ENCODE measurements at places on chromosomes 3 and 15.

GRCh38 chr3:45983770-45984169, 11.9 kb downstream of the FYCO1 start:
- no peak for DNase-seq

DNA sequence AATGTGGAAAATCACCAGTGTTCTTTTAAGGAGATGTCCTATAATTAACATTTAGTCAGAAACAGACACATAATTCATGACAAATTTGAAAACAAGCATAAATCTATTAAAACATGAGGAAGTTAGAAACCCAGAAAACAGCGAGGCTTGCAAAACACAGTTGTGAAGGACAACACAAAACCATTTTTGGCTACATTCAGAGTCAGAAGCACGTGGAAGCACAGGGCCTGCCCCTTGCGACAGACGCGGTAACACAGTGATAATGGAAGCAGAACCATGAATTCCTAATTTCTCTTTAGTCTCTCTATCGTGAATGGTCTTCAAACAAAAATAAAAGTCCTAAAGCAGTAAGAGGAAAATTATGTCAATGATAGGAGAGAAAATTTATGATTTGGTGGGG, 12.2 kb downstream of the NCEH1 start:
- no peak for DNase-seq

DNA sequence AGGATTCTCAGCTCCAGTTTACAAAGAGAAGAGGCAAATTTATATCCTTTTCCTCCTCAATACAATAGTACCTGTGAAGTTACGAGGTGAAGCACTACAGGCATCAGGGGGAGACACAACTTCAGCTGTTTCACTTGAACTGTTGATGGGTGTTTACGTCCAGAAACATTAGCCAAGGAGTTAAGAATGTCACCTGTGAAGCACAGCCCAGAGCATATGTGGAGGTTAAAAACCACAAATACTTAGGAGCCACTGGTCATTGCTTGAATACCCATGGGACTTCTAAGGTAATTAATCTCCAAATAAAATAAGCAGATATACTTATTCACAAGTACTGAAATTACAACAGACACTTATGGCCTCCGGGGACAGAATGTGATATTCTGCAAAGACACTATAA, 246.5 kb downstream of the ULK4 start:
- DNase-seq: no peak

DNA sequence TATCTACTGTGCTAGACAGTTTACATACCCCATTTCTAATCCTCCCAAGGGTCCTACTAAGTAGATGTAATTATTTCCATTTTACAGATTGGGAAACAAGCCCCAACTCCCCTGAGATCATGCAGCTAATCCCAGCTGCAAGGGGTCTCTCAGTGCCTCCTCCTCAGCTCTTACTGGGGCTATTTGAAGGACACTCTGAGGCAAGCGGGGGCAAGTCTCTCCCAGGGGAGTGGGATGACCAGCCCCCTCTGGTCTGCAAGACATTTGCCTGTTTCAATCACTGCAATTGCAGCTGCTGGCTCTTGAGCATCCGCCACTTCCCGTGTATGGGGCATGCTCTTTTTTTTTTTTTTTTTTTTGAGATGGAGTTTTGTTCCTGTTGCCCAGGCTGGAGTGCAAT, 11.4 kb downstream of the LAMP3 start:
- no peak for DNase-seq

DNA sequence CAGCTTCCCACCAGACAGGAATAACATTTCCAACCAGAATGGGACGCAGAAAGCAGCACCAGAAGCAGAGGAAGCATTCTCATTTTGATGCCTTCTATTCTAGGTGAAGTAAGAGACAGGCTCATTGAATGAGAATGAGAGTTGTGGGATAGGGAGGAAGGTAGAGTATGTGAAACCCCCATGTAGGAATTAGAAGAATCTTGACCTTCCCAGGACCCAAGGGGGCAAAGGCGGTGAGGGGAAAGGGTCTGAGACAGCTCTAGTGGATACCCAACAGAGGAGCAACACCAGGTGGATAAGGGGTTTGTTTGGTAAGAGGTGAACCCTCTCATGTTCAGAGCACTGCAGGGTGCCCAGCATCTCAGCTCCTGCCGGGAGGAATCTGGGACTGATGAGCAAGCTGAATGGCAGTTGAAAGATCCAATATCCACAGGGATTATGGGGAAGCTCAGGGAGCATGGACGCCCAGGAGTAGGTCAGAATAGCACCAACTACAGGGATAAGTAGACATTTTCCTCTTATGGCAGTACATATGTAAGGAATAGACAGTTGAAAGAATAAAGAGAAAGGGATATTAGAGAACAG, 77.0 kb downstream of the PLCL2 start:
- no peak for DNase-seq

GRCh38 chr3:9715764-9716437, 12.3 kb downstream of the CPNE9 start:
- peak; percentile 34 for DNase-seq

GRCh38 chr3:186167646-186168395, 58.9 kb upstream of the ETV5 start:
- DNase-seq: no peak

- no peak for DNase-seq
Measured at GRCh38 chr3:66425576-66426114, 75.2 kb downstream of the LRIG1 start.

DNA sequence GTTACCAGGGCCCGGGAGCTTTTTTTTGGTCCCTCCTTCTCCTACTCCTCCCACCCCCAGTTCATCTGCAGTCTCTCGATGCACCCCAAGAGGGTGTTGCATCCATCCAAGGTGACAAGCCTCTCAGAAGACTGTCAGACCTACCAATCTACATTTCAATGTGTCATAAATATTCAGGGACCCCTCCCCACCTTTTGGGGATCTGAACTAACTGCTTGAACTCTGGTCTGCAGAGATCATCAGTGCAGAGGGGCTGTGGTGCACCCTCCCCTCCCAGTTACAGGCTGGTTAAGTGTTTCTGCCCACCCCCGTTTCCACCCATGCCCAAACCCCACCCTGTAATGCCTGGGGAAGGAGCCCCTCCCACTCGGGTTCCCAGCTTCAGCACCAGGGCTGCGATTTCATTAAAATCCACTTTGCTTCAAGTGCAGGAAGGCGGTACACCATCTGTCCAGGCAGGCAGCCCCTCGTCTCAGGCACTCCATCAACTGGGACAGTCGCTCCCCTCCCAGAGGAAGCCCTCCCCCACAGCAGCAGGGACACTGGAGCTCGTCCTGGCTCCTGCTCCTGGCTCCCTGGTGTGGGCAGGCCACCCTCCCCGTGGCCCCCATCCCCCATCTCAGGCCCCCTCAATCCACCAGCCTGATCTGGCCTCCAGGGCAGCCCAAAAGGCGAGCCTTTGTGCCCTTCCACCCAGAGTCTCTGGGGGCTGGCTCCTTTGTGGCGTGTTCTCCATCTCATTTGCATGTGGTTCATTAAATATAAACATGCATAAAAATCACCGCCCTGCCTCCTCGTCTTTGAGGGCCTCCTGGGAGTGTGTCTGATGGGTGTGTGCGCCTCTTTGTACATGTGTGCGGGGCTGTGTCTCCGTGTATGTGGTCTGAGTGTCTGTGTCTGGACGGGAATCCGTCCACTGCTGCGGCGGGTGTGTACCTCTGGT, 32.3 kb downstream of the RNU5B-1 start:
- DNase-seq: no peak

GRCh38 chr3:50347187-50347813, 1.8 kb upstream of the ZMYND10 start:
- peak; percentile 75 for DNase-seq

- DNase-seq: no peak
Measured at GRCh38 chr3:146968204-146968651, 363.1 kb upstream of the PLSCR5 start.

DNA sequence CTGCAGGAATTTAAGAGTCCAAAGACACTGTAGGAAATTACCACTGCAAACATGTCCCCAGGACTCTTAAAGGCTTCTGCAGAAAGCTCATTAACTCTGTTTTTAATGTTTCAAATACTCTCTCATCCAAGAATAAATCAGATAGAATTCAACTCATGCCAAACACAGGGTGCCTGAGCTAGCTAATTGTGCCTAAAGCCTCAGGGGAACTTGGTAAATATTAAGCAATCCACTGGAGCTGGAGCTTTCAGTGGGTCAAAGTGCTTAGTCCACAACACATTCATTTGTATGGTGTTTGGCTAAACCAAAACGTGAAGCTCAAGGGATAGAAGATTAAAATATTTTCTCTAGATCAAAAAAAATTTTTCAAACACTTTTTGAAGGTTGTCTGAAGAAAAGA, 131.4 kb downstream of the THRB start:
- no peak for DNase-seq

- DNase-seq: no peak
Measured at GRCh38 chr3:41893977-41894376, 67.9 kb downstream of the ULK4 start.

- no peak for DNase-seq
Measured at GRCh38 chr3:4738737-4739274, 240.4 kb upstream of the BHLHE40 start.

DNA sequence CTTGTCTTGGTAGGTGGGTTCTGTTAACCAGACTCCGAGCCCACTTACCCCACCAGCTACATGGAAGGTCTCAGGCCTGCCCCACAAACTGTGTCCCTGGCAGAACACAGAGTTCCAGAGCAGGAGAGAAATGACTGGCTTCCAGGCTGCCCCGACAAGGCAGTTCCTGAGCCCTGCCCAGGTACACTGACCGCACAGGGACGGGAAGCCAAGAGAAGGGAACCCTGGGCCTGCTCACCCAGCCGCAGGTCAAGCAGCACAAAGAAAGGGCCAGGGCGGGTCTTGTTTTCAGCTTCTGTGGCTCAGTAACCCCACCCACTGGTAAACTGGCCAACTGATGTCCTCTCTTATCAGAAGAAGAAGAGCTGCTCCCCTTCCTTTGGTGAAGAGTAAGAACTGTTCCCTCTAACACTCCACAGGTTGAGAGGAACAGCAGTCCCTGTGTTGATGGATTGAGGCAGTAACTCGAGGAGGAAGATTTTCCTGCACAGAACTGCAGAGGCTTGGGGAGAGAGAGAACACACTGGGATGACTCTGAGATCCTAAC, 68.4 kb downstream of the CRTC3 start:
- no peak for DNase-seq

DNA sequence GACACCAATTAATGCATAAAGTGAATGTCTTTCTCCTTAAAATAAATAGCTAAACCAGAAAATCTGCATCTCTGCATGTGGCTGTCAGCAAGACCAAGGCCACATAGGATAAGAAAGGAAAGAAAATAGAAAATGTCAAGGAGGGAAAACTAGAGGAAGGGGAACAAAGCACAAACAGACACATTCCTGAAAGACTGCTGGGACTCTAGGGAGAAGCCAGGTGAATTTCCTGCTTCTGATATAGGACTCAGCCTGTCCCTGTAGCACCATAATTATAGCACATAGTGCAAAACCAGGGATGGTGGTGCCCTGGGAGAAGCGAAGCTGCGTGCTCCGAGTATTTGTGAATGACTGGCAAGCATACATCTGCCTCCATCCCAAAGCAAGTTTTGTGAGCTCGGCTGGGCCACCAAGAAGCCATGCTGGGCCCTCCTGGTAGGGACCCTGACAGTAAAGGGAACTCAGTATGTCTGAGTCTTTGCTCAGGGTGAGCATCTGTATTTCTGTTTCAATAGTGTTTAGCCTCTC, 14.2 kb downstream of the FSTL1 start:
- no peak for DNase-seq

GRCh38 chr3:21405671-21406667, 345.0 kb downstream of the ZNF385D start:
- DNase-seq: no peak

DNA sequence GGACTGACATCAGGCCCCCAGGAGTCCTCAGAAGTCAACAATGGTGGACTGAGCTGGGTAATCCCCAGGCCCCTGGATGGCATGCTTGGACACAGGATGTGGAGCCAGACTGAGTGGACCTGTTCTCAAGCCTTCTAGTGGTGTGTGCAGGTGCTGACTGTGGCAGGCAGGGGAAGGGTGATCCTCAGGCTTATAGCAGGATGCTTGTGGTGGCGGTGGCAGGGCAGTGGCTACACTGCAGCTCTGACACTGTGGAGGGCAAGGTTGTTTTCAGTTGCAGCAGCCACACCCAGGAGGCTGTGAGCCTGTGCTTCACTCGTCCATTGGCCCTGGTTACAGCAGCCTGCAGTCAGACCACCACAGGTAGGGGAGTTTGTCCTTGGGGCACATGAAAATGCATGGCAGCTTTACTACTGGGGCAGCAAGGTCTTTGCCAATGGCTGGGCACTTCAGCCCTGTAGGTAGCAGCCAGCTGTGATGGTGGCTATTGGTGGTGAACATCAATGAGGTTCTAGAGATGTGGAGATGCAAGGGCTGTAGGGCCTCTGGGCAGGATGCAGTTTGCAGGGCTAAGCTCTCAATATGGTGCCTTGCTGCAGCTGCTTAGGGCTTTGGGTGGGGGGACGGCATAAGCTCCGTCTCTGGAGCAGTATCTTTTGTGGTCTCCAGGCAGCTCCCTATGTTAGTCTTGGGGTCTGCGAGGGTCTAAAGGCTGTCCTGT, 17.5 kb upstream of the MYO5A start:
- DNase-seq: no peak

DNA sequence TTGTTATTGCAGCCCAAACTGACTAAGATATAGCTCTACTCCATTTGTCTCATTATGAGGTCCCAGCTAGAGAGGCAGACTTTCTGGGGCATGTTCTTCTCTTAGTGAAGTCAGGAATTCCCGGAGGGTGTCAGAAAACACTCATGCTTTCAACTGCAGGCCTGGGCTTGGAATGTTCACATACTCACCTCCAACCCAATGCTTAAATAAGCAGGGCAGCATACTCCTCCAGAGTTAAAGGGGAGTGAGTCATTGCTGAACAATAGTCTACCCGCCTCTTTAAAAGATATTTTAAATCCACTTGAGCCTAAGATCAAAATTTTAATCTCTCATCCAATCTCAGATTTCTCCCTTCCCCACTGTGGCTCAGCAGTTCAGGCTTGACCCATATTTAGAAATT, 167.8 kb upstream of the DPH6 start:
- no peak for DNase-seq

GRCh38 chr15:59360896-59361295, 11.8 kb downstream of the MYO1E start:
- no peak for DNase-seq

DNA sequence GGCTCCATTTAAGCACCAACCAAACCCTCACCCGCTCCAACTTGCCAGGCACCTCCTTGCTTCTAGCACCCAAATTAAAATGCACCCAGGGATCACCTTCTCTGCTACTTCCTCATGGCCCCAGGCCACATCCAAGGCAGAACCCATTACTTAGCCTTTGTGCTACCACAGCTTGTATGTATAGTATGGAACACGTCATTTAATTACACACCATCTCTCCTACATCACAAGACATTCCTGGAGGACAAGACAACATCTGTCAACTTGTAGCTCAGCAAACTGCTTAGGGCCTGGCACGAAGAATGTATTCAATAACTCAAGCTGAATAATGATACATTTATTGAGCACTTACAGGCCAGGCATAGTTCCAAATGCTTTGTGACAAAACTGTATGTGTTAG, 23.3 kb downstream of the ZDHHC3 start:
- DNase-seq: no peak

GRCh38 chr3:99471353-99472323, 166.8 kb upstream of the COL8A1 start:
- no peak for DNase-seq

DNA sequence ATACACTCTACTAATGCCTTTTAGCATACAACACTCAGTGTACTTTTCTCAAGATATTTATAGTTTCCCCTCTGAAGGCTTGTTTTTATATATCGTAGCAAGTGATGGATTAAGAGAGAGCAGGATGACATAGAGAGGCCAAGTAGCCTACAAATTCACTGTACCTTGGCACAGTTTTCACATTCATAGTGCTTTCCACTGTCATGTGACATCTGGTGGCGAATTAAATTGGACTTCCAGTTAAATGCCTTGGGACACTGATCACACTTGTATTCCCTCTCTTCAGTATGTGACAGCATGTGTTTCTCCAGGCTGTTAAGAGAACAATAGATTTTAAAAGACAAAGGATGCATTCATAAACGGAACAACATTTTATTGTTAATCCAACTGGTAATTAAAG, 541.1 kb downstream of the MECOM start:
- DNase-seq: no peak

Measured in stimulated activated CD4-positive, alpha-beta T cell treated with anti-CD3 and anti-CD28 coated beads, Interleukin-4, amount 100 ng/mL, for 4 hours (primary cell).